CD4-positive, alpha-beta memory T cell (primary cell): ENCODE measurements at places on chromosomes 2 and 18.

DNA sequence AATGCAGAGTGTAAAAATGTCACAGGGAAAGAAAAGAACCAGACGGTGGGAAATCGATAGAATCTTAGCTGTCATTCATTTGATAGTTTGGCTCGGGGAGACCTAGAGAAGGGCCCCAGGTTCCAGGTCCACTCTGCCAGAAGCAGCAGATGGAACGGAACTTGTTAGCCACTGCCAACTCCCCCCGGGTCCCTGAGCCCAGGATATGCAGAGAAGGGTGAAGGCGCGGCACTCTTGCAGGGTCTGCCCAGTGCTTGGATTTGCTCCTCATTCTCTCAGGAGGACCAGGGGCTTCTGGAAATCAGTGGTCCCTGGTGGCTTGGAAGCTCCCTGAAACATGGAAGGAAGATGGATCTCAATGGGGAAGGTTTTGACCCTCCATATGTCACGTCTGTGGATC is 11.6 kb upstream of the XDH start:
- no peak for DNase-seq

DNA sequence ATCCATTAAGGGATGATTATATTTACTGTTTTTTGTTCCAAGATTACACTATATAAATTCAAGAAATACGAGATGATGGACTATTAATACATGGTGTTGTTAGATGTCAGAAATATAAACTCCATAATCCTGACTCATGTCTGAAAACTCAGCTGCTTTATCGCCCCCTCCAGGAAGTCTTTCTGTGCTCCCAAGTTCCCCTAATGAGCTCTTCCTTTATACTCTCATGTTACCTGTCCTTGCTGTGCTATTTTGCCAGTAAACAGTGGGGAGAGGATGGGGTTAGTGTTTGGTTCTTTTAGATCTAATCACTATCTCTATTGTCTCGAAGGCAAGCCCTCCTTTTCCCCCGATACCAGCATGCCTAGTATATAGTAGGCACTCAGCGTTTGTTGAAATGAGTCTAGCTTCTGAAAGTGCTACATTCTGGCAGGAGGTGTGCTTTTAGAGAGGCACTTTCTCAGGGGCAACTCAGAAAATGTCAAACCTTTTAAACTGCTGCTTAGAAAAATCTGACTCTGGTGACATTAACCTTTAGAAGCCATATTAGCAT is 21.4 kb upstream of the BARD1 start:
- DNase-seq = no peak

GRCh38 chr2:43559391-43560230 is 36.2 kb downstream of the THADA start:
- DNase-seq = no peak

DNA sequence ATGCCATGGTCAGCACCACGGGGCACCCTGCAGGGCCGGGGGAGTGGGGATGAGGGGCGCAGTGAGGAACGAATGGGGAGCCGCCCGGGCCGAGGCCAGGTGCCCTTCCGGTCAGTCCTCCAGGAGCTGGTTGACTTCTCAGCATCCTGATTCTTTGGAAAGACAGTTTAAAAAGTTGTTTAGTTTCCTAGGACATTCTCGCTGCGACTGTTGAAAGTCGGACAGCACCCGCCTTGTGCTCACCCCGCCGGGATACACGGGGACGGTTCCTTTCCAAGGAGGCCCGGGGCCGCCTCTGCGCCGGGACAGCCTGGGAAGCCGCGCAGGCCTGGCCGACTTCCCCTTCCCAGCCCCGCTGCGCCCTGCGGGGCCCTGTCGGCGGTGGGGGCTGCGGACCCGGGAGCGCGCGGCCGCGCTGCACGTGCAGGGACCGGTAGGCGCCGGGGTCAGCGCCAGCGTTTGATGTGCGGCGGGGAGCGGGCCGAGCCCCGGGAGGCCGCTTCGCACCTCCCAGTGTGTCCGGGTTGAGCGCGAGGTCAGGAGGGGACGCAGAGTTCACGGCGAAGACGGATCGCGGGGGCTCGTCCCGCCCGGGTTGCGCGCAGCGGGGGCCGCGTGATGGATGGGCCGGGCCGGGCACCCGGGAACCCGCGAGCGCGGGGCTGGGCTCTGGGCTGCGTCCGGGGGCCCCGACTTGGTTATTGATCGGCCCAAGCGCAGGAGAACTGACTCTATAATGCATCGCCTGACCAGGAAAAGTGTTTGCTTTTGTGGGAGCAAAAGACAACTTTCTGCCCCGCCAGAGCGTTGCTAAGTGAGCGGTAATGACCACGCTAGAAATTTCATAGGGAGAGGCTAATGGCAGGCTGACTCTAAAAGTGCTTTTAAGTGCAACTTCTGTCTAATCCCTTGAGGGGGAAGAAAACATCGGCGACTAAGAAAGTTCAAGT is 28.0 kb upstream of the SMIM21 start:
- DNase-seq = no peak

GRCh38 chr2:21392649-21393048 is 268.9 kb downstream of the TDRD15 start:
- no peak for DNase-seq

GRCh38 chr2:219362524-219363164 is 25.1 kb downstream of the DNPEP start:
- DNase-seq = no peak

- no peak for DNase-seq
Observed at GRCh38 chr2:172103471-172104272, 972 bp upstream of the DLX2 start.

- DNase-seq = no peak
Observed at GRCh38 chr2:137847443-137847842, 116.8 kb upstream of the HNMT start.

DNA sequence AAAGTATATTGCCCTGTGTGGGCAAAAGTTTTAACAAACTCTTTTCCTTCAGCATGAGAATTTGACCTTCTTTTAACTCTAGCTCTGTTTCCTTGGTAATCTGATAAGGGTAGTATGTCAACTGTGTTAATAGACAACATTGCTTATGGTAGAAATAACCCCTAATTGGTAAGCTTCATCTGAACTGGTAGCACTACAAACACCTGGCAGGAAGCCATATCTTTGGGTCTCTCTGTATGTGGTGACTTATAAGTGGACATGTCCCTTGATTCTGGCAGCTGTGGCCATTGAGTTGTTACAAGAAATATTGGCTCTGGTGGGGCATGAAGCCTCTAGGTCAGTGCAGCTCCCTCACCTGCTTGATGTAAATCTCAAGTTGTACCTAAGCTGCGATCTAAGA is 46.9 kb downstream of the MBD5 start:
- no peak for DNase-seq

DNA sequence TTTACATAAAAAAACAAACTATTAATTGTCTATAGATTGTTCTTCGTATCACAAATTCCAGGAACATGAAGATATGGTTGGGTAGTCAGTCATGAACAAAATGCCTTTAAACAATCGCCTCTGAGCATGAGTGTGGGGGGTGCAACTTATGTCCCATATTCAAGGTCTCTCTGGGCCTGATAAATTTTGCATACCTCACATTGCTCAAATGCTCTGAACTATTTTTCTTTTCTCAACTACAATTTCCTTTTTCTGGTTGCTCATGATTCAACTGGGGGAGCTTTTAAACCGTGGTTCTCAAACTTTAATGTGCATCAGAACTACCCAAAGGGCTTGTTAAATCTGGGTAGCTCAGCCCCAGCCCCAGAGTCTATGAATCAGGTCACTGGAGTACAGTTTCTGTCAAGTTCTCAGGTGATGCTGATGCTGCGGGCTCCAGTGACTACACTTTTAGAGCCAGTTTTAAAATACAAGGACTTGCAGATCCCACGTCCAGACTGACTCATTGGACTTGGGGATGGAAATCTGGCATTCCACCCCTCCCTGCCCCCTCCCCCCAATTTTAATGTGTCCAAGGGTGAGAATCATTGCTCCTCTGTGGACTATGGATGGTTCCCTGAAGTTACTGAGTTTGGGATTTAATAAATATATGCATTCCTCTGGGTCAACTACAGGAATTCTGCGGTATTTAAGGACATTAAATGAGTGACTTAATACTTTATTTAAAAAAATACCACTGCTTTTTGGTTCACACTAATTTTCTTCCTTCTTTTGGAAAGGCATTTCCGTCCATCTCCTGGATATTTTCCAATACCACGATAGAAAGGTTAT is 1.5 kb upstream of the GPD2 start:
- DNase-seq = peak; percentile 18

- DNase-seq = no peak
Observed at GRCh38 chr2:156999661-157000060, 257.8 kb upstream of the GALNT5 start.

- no peak for DNase-seq
Observed at GRCh38 chr2:70141902-70142589, 48.8 kb downstream of the C2orf42 start.

- DNase-seq = no peak
Observed at GRCh38 chr2:233429175-233429897, 75.0 kb downstream of the DGKD start.

DNA sequence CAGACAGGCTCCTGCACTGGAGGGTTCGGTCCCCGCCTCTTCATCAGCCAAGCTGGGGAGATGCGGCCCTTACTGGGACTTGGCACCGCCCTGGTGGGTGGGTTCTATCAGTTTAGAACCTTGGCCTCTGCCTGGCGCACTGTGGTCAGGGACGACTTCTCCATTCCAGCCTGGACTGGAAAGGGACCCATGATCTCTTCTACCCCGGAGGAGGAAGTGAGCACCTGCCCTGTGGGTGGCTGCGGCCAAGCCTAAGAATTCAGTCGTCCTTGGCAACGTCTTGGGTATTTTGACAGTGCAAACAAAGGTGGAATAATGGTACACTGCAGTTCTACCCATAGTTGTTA is 106.9 kb upstream of the CD302 start:
- no peak for DNase-seq
